Activated CD4-positive, alpha-beta T cell treated with anti-CD3 and anti-CD28 coated beads, Interleukin-2, amount 10 ng/mL, durations not matched to agents 24 days and 14 days (primary cell): ENCODE measurements at places on chromosomes 6 and 20. TPM values are rescaled to one million over a fixed set of nuclear protein-coding genes. Genes with fewer than 3 reads are reported as not detected.

Gene PTCHD4
- not detected in 2 replicates for total RNA-seq

Gene CLVS2
- not detected in 2 replicates for total RNA-seq

Gene EMILIN3
- total RNA-seq = 0.58 and 0.73 TPM in 2 replicates

Gene SYTL3
- total RNA-seq = 102 and 106 TPM in 2 replicates

Gene TNFAIP3
- total RNA-seq = 249 and 254 TPM in 2 replicates

Gene RGS17
- total RNA-seq = not detected in 2 replicates

Gene OPRL1
- 0.23 and 0.28 TPM in 2 replicates for total RNA-seq

Gene IFNGR1
- 13.9 and 14.4 TPM in 2 replicates for total RNA-seq

Gene POU5F1
- total RNA-seq = not detected in 2 replicates

GRCh38 chr6:56692523-56693245, 50.0 kb upstream of the DST start:
- DNase-seq = peak; percentile 34

- no peak for DNase-seq
These were observed 86.9 kb upstream of the SMLR1 start for GRCh38 chr6:130740308-130740707.

DNA sequence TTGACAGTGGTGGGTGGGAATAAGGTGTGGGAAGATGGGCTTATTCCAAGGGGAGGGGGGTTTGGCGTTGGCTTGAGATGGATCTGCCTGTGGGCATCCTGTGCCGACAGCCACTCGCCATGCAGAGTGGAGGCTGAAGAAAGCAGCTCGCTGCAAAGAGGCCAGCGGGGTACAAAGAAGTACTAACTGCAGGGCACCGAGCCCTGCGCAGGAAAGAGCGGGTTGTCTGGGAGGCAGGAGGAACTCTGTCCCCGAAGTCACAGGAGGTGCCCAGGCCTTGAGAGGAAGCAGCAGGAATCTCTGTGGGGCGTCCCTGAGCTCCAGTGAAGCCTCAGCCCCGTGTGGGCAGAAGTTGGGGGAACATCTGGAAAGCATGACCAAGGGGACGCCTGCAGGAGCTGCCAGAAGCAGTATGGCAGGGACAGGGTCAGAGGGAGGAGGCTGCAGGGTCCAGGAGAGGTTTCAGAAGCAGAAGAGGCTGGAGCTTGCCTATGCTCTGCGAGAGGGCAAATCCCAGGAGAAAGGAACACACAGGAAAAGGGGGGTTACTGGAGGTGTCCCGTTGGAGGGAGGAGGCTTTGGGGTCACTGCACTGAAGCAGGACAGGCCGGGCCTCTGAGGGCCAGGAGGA, 77.2 kb downstream of the THBS2 start:
- no peak for DNase-seq

- no peak for DNase-seq
These were observed 2.2 kb upstream of the PARD6B start for GRCh38 chr20:50728981-50729874.

DNA sequence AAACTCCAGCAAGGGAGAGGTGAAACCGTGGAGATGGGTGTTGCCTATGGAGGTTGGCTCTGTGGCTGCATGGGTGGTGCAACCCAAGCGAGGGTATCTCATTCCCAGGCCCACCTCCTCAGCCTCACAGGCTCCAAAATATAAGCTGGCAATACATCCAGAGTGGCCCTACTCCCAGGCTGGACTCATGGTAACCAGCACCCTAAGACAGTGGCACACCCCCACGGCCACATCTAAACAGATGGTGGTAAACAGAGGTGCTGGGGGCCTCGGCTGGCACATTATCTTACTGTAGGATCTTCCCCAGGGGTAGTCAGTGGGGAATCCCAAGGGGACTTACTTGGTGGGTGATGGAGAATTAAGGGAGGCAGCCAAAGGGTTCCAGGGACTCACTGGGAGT, 33.7 kb upstream of the CCND3 start:
- no peak for DNase-seq

- DNase-seq = no peak
These were observed 143.1 kb downstream of the CD164 start for GRCh38 chr6:109239160-109239559.

DNA sequence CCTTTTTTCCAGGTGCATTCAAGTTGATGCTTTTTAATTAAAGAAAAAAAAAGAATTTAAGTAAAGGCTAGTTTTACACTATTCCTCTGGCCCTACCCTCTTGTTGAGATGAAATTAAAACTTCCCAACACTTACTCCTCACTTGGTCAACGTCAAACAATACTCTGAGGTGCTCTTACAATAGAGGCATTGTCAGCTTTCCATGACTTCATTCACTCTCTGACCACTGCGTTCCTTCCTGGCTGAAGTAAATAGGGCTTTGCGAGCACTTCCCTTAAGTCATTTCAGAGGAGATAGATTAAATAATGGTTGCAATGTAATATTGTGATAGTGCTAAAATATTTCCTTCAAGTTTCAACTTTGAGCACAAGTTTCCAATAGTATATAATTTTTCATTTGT, 229.8 kb upstream of the CEP162 start:
- DNase-seq = no peak

DNA sequence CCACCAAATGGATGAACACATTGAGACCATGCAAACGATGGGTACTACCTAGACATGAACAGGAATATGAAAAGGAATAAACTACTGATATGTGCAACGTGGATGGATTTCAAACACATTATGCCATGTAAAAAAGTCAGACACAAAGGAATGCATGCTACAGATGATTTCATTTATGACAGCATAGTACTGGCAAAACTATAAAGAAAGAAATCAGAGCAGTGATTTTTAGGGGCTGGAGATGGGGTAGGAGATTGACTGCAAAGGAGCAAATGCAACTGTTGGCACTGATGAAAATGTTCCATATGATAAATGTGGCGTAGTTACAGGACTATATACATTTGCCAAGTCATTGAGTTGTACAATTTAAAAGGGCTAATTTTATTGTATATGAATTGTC, 13.4 kb upstream of the COL12A1 start:
- DNase-seq = no peak

- DNase-seq = no peak
These were observed 192.4 kb upstream of the MYLIP start for GRCh38 chr6:15936503-15936902.

DNA sequence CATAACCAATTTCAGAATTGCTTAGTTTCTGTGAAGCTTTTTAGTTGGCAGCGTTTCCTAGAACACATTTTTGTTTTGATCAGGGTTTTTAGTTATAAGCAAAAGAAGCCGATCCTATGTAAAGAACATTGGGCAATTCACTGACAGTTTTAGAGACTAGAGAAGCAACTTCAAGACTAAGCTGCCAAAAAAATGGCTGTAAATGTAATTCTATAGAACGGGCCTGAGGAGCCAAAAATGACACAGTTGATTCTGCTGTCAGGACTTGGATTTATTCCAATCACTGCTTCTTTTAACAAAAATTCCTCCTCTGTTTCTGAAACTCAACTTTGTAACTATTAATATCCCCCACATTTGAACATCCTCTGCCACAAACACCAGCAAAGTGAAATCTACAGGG, 236.0 kb upstream of the EYS start:
- no peak for DNase-seq

- DNase-seq = no peak
These were observed 113.1 kb downstream of the FOXC1 start for GRCh38 chr6:1722801-1723200.
